ENCODE measurements at places on chromosomes 4 and X. TPM values are rescaled to one million over a fixed set of nuclear protein-coding genes. Genes with fewer than 3 reads are reported as not detected.

Gene RHOXF2
- total RNA-seq: not detected

Gene CD99
- 272 TPM for total RNA-seq

Gene COL4A6
- total RNA-seq: 15.5 TPM

Gene TMEM31
- not detected for total RNA-seq

Gene GABRQ
- total RNA-seq: 0.32 TPM

Gene IGFBP7
- total RNA-seq: 331 TPM

Gene ADH1C
- not detected for total RNA-seq

Gene AMER1
- total RNA-seq: 2.7 TPM

Gene SPATA4
- total RNA-seq: not detected

Gene SLIT2
- 0.07 TPM for total RNA-seq

Gene TCEAL1
- 36.1 TPM for total RNA-seq

Gene FAM193A
- total RNA-seq: 8.7 TPM

Gene MAGEB2
- not detected for total RNA-seq

Gene GJB1
- total RNA-seq: not detected

Measured in A549 treated with RU486 at 1 μM for 4 hours (cell line).